Central memory CD4-positive, alpha-beta T cell (primary cell): ENCODE measurements at places on chromosomes 3 and 15.

DNA sequence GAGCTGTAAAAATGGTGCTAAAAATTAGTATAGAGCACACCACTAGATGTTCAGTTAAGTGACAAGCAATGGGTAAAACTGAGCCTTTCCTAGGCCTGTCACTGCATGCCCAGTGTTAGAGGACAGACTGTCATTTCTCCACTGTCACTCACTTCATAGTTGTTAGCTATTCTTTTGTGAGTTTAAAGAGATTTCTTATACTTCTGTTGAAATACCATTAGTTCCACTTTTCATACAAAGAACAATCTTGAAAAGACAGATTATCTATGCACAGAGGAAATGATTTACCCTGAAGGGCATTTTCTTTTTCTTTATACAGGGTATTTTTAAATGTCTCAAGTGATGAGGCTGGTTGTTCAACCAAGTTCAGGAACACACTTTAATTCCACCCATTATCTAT is 28.3 kb upstream of the CHMP2B start:
- no peak for DNase-seq

DNA sequence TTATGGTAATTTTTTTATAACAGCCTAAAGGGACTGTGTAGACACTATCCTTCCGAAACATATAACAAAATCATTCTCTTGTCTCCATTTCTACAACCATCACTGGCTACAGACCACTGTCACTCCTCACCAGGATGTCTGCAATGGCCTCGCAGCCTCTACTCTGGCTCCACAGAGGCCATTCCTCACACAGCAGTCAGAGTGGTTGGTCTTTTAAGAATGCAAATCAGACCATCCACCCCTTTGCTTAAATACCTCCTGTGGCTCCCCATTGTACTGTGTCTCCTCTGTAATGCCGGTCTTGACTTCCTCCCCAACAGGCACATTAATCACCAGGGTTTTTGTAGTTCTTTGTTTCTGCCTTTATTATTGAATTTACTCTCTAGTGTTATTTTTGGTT is 344.8 kb downstream of the ERC2 start:
- no peak for DNase-seq

- DNase-seq = no peak
These were observed at the start of gene SHC4 for GRCh38 chr15:48963524-48964113. Gene SHC4, minus strand, starts transcription at chr15:48963919. Its CDS starts 904 bp downstream, at chr15:48963015.

- DNase-seq = no peak
These were observed 52.9 kb downstream of the WDR76 start for GRCh38 chr15:43879386-43880355.

DNA sequence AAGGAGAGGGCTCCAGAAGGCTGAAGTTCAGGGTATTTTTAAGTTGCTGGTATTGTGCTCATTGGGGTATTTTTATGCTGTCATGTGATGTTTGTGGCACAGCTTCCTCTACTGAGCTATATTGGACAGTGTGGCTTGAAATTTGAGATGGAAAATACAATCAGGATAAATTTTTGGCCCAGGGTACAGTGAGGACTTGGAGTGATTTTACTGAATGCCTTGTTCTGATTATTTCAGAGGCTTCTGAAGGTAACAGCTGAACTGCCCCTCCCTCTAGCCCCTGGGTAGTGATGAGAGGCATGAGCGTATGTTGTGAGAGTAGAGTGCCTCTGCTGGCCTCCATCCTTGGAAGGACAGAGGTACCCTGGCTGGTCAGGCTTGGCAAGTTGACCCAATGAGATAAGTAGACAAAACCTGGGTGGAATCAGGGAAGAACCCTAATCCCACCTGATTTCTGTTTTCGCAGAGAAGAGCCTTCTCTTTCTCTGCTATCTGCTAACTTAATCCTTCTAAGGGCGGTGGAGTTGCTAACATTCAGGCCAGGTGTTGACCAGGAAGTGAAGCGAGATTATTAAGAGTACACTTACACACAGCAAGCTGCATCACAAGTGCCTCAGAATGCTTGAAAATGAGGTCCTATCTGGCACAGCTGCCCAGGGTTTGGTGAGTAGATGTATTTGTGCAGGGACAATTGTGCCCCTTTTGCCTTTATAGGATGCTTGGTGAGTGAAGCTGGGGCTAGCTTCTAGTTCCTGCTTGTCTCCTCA is 98.1 kb upstream of the CLSTN2 start:
- DNase-seq = no peak

DNA sequence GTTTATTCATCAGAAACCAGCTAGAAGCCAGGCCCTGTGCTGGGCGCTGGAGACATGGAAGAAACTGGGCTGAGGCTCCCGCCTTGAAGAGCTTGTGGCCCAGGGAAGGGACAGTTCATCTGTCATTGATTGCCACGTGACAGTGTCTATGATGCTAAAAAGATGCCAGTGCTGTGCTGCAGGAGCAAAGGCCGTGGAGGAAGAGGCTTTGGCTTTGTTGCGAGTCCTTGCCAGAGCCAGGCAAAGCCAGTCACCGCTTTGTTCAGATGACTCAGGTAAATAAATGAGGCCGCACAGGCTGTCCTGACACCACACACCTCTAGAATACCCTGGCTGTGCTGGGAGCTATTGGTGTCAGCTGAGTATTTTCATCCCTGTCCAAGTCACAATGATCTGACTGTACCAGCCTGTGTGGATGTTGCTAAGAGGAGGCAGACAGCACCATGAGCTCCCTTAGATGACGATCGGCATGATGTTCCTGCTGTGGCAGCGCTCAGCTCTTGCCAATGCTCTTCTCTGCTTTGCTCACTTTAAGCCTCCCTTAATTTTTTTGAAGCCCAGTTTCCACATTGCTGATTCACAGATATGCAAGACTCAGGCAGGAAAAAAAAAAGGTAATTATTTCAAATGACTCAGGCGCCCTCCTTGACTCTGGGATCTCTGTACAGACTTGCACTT is 77.5 kb downstream of the CCNL1 start:
- DNase-seq = no peak

- no peak for DNase-seq
These were observed 201.1 kb downstream of the TLE3 start for GRCh38 chr15:69896606-69897005.
